ENCODE measurements at places on chromosomes 3 and 15.

DNA sequence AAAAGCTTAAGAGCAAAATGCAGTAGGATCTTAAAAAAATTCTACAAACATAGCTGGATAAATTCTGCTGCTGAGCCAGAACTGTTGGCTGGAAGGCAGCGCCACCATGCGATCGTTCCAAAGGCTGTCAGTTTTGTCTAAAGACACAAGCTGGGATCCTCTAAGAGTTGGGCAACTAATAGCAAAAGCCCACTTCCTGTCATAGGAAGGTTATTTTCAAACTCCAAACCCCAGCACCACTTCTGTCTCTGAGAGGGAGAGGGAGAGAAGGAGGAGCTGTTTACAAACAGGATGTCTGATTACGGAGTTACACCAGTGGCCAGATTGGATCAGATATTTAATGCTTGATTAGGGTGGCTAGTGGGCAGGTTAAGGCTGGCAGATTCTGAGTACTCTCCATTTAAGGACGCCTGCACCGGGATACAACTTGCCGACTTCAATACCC, 44.0 kb downstream of the EIF4E3 start:
- no peak for DNase-seq

DNA sequence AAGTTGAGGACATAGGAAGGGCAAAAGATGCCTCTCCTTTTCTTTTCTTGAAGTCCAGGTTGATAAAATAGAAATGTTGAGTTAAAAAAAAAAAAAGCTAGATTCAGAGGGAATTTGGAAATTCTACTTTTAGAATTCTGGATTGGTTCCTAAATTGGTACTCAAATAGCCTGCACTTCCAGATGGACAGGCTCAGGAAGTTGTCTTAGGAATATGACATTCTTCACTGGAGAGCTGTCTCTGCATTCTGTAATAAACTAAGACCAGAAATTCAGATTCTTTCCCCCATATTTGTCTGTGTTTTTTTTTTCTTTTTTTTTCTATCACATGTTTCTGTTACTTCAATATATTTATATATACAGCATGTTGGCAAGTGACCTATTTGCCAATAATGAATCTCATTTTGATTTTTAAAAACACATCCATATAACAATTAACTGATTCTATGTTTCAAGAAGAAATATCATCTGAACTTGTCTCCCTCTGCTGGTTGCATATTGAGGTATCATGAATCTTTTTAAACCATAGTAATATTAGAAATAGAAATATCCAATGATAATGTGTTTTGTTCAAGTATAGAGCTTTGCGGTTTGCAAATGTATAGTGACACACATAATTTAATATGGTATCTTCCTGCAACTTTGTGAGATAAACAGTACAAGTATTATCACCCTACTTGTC, 8.5 kb upstream of the LSAMP start:
- no peak for DNase-seq

DNA sequence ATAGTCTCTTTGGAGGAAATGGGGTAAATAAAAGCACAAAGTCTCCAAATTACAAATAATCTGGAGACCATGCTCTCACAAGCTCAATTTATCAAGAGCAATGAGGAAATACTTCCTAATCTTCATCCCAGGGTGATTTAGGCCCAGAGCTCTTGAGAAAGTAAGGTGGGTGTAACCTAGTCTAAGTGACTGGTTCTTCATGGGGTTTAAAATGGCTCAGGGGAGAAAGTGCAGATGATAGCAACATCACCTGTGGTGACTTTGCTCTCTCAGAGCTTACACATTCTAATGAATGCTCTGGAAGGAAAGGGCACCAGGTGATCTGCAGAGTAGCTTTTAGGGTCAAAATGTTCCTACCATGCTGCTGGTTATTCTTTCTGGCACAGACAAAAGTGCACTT, 118.4 kb upstream of the TP63 start:
- DNase-seq: no peak

DNA sequence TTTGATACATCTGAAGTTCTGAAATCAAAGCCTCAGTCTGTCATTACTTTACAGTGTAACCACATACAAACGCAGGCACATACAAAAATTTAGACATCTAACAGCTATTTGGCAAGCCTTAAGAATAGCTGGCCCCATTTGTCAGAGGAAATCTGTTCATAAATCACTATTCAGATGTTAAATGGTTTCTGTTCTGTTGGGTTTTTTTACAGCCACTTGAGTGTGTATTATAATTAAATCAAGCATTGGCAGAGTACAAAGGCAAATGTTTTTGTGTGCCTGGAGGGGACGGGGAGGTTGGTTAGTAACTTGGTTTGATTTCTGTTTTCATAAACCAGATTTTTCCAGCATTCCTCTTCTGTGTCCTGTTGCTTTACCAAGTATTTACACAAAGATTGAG, 24.1 kb downstream of the PIGB start:
- no peak for DNase-seq

DNA sequence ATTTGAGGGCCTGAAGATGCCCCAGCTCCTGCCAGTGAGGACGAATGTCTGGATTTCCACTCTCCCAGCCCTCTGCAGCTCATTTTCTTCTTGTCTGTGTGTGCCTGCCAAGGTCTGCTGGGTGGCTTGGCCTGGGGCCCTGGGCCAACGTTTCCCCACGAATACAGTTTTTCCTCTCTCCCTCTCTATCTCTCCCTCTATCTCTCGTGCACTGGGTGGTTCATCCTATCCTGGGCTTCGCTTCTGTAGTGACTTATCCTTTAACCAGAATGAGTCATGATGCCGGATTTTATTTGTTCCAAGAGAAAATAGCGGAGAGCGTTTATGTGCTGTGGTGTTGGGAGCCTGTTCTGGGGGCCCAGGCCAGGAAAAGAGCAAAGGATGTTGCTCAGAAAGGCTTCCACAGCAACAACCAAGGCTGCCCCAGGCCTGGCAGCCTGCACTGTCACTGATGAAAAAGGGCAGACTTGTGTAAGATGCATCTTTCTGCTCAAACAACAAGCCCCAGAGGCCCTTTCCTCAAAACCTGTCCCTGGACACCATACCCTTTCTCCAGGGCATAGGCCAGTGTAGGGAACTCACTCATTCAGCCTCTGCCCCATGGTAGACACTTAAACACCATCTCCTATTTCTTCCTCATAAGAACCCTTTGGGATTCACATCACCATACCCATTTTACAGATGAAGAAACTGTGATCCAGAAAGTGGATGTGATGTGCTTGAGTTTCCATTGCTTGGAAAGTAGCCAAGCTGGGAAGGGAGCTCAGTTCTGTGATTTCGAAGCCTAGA, 47.3 kb downstream of the ITGA11 start:
- no peak for DNase-seq

- no peak for DNase-seq
Measured at GRCh38 chr15:48643776-48644466, 1.6 kb downstream of the FBN1 start.

GRCh38 chr3:113271189-113271588, 59.8 kb downstream of the BOC start:
- peak; percentile 66 for DNase-seq

DNA sequence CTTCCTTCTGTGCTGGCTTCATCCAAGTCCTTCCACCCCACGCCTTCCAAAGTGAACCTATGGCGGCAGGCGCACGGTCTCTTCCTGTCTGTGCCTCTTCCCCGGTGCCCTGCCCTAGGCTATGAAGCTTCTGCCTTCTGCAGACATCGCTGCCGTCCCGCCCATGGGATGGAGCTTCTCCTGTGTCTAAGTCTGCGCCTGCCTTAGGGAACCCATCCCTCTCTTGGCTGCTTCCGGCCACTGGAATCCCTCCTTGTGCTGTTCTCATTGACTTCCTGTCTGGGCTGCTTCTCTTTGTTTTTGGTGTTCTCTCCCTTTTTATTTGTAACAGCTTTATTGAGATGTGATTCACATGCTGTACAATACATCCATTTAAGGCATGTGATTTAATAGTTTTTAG, 17.2 kb downstream of the CHCHD6 start:
- DNase-seq: no peak

- DNase-seq: no peak
Measured at GRCh38 chr15:84749111-84749991, 959 bp downstream of the ZNF592 start.

DNA sequence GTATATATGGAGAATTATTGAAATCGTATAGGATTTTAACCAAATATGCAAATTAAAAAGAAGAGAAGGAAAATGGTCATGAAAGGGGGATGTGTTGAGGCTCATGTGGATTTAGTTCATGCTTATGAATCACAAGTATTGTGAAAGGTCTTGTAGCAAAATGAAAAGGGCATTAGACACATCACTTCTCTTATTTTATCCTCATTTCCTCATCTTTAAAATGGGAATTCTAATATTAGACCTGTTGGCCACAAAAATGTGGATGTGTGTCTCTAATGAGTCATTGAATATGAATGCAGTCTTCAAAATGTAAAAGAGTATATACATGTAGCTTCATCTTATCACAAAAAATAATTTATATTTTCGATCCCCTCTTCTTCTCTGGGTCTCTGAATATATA, 14.9 kb upstream of the ALCAM start:
- DNase-seq: no peak

GRCh38 chr15:26771578-26772153, 1.2 kb downstream of the GABRB3 start:
- DNase-seq: no peak

GRCh38 chr15:29813009-29813408, 9.3 kb downstream of the TJP1 start:
- no peak for DNase-seq

DNA sequence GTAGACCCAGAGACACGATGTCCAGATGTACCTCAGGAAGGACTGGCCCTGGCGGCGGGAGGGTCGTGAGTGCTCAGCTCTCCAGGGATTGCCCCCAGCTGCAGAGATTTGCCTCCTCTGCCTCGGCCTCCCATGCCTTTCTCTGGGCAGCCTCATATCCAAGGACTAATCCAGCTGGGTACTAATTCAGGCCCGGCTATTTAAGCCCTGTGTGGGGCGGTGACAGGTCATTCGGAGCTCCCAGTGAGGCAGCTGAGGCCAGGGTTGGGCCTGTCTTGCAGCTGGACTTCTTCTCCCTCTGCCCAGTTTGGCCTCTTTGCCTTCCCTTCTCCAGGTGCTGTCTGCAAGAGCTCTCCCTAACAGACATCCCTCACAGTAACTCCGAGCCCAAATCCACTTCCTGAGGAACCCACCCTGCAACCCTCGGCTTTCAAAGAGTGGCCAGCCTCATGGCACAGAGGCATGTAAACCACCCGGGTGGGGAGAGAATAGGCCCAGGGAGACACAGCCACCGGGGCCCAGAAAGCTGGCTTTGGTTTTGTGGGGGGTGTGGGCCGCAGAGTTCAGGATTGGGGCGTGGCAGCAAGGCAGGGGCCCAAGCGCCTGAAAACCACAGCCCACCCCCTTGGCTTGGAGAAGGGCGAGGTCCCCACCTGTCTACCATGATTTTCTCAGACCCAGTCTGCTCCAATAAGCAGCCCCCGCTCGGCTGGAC, 85.8 kb downstream of the PPCDC start:
- DNase-seq: no peak

GRCh38 chr3:119340446-119340845, 46.3 kb downstream of the ARHGAP31 start:
- DNase-seq: no peak

DNA sequence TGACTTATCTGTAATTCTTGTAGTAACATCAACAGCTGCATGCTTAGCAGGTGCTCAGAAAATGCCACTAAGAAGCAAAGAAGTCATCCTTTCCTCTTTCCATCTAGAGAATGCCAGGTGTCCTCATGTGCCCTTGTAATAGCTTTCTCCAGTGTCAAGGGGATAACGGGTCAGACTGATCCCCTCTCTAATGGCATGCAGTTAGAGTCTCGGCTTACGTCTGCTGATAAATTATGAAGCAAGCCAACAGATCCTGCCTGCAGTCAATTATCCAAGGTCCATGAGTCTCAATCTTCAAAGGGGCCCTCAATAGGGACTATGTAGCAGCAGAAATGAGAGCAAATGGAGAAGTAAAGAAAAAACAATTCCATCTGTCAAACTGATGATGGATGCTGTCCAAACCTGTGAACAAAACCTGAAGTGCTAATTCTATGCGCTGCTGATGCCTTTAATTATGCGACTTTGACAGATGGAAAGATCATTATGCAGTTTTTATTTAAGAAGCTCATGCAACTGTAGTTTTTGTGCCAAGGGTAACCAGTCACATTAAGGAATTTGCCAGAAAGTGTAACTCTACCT, 162.8 kb upstream of the PEX5L start:
- no peak for DNase-seq

DNA sequence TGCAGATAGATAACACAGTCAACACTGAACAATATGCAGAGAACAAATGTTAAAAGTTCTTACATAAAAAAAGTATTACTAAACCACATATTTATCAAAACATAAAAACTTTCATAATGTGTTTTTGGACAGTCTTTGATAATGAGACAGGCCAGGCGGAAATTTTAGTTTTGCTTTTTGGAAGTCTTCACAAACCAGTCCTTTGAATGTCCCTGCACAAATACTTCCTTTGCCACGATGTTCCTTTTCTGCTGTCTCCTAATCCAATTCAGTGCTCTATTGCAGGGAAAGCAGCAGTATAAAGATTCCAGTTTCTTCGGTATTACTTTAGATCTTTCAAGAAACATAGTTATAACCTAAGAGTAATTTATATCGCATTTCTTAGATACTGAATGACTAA, 135.9 kb downstream of the TBL1XR1 start:
- DNase-seq: no peak

- DNase-seq: peak; percentile 24
Measured at GRCh38 chr15:81296186-81296585, 27.8 kb downstream of the STARD5 start.

DNA sequence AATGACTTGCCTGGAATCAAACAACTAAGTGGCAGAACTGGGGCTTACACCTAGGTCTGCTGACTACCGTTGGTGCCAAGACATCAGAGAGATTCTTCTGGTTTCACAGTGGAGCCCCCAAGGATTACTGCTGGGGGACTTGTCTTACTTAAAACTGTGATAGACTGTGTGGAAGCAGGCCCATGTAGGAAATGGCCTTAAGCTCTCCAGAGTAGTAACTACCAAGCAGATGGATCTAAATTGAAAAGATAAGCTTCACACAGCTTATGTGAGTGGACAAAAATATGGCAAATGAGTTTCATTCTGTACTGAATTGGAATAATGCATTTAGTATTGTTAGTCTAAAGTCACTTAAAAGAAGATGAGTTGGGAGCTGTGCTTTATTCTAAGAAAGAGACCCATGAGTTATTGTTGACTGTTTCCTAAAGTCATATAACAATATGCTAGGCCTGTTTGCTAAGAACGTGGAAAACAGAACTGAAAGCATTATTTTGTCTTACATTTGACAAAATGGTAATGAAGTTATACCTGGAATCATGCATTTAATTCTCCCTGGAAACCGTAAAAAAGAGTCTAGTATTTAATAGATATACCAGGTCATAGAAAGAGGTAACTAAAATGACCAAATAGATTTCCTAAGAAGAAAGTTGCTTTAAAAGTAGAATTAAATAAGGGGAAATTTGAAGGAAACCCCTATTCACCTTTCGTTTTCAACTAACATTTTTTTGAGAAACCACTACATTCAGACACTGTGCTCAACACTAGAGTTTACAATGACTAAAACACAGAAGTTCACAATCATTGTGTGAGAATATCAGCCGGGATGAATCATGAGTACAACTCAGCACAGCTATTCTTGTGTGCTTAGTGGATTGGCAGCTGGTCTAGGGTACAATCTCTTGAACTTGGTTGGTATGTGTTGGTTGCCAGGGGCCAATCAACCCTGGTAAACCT, 13.0 kb upstream of the MAPK6 start:
- DNase-seq: no peak

GRCh38 chr15:83928392-83928734, 274.4 kb downstream of the ADAMTSL3 start:
- DNase-seq: no peak

Data from NCI-H345 (cell line).